ENCODE measurements at places on chromosomes 3 and 15. TPM values are rescaled to one million over a fixed set of nuclear protein-coding genes. Genes with fewer than 3 reads are reported as not detected.

DNA sequence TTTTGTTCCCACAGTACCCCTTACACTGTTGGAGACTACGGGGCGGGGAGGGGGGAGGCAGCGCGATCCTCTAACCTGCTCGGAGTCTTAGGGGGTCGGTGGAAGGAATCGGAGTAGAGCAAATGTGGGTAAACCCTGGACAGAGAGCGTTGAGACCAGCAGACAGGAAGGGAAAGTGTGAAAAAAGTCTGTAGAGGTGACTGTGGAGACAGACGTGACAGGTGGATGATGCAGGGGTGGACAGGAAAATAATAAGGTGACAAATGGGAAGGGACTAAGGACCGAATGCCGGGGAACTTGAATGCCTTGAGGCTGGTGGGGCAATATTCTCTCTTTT lies 424 bp downstream of the EAF2 start:
- DNase-seq = no peak

DNA sequence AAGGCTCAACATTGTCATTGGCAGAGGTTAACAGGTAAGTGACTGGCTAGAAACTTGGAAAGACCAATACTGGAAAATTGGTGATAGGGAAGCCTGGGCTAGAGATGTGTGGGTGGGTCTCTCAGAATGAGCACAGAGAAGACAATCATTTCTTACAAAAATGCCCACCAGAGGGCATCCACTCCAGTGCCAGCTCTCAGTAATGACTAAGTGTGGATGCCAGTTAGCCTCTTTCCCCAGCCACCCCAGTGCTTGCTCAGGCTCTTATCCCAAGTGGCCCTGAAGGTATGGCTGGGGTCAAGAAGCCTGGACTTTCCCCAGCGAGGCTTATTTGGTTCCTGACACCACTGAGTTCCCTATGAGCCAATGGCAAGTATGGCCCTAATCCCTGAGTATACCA lies 115.9 kb upstream of the ST8SIA2 start:
- DNase-seq = no peak

Gene HYKK
- 9.6 TPM for total RNA-seq

Gene ITIH1
- total RNA-seq = not detected
